Heart left ventricle (tissue), 16 donors: ENCODE measurements at places on chromosomes 3 and 15. TPM values are rescaled to one million over a fixed set of nuclear protein-coding genes. Genes with fewer than 3 reads are reported as not detected.

The CHRNA7 gene
- 0.81 TPM for total RNA-seq

DNA sequence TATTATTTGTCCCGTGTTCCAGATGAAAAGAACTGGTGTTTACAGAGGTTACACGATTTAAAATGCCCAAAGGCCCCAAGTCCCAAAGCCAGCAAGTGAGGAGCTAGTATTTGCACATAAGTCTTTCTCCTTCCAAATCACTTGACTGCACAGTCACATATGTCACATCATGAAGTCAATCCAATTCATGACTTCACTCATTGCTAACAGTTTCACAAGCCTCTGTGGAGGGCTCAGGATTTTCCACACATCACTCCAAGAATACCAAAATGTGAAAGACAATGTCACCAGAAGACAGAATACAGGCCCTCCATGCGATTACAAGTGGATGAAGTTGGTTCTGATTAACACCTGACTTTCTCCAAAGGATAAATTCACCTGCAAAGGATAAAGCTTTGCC, 283.1 kb upstream of the UBE2E2 start:
- DNase-seq: no peak

- DNase-seq: no peak
These were observed 183.9 kb upstream of the LPP start for GRCh38 chr3:187970106-187970505.

DNA sequence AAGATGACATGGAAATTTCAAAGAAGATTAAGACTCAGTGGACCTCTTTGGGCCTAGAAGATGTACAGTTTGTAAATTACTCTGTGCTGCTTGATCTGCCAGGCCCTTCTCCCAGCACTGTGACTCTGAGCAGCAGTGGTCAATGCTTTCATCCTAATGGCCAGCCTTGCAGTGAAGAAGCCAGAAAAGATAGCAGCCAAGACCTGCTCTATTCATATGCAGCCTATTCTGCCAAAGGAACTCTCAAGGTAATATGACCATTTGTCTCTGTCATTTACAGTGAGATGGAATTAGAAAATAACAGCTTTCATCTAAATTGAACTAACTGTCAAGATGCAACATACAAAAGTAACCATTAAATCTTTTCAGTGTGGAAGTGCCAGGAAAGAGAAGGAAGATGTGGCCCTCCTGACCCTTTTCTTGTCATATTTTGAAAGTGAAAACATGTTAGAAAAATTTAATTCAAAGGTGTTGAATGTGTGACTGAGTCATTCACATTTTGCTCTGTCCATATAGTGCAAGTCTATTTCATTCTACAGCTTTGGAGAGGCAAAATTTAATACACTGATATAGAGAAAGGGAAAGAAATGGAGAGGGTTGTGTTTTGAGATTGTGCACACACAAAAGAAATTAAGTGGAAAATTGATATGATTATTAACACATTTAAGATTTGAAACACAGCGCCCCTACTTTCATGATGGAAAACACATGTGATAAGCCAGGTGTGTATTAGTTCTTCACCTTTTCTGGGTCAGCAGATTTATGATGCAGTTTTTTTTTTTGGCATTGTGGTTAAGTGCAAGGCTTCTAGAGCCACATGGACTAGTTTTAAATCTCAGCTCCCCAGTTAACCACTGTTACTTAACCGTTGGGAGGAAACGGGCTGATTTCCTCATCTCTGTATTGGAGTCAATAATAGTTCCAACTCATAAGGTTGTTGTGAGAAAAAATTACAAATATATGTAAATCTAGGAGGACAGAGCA, 375.1 kb downstream of the NAALADL2 start:
- no peak for DNase-seq

GRCh38 chr3:159149131-159149530, 347.3 kb downstream of the MFSD1 start:
- no peak for DNase-seq

DNA sequence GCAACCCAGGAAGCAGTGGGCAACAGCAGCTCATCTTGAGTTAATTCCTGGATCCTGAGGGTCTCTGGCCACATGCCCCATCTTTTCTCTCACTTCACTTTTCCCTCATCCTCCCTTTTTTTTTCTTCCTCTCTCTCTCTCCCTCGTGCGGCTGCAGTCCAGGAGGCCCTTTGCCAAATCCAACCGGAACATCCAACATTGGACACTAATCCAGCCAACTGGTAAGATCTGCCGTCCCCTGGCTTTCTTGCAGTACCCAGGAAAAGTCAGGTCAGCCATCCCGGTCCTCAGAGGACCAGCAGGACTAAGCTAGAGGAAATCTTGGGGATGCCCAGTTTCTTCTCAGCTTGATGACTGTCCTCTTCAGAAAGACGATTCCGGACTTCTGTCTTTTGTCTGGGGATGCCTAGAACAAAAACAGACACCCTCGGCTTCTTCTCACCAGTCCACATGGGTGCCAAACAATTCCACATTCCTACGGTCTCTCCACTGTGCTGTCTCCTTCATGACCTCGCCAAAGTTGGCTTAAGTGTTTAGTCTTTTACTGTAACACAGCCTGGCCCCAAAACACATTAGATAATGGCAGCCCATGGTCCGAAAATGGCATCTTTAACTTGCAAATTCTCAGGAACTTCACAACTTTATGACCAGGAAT, 115.6 kb downstream of the GSK3B start:
- DNase-seq: peak; percentile 47

DNA sequence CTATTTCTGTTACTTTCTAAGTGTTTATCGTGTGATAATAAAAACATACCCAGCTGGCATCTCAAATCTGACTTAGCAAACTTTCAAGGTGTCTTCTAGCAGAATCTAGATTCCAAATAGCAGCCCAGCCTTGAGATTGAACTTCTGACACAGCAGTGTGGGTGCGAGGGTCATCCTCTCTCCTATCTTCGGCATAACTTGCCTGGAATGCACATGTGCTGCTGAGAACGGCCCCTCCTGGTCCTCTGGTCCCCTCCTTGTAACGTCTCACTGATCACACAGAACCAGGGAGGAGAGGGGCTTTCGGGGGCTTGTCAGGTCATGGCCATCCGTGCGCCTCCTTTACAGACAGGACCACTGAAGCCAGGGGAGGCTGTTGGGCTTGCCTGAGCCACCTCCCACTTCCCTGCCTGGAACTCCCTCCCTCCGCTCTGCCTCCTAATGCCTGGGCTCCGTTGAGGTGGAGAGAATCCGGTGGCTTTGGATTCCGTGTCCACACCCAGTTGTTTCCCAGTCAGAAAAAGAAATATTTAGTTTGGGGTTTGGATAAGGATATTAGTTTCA, 344.4 kb upstream of the C2CD4B start:
- no peak for DNase-seq
